NCI-H2029 treated with DMSO at 0.1 percent for 48 hours (cell line): ENCODE measurements at places on chromosomes 16 and 17.

DNA sequence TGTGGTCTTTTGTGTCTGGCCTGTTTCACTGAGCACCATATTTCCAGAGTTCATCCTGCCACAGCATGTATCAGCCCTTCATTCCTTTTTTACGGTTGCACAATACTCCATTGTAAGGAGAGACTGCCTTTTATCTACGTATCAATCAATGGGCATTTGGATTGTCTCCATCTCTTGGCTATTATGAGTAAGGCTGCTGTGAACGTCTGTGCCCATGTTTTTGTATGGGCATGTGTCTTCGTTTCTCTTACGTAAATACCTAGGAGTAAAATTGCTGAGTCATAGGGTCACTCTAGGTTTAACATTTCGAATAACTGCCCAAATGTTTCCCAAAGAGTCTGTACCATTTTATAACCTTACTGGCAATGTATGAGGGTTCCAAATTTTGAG lies 202.8 kb upstream of the FOXF1 start:
- DNase-seq = no peak

DNA sequence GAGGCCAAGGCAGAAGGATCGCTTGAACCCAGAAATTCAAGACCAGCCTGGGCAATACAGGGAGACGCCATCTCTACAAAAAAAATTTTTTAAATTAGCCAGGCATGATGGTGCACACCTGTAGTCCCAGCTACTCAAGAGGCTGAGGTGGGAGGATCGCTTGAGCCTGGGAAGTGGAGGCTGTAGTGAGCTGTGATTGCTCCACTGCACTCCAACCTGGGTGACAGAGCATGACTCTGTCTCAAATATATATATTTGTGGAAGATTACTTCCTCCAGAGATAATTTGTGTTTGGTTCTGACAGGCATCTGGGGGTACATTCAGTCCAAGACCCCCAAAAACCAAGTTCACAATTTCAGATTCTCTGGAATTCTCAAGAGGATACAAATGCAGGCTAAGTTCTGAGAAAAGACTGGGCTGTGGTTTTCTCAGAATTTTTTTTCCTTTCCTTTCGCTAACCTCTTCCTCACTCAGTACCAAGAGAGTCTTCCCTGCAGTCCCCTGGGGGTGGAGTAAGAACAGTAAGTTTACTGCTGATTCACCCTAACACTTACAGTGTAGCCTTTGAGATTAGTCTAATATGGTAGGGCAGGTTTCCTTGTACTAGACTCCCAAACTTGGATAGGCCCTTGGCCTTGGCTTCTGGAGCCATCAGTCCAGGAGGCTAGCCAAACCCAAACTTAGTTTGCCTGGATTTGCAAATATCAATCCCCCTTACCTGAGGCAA lies 15.1 kb downstream of the GSDMB start:
- no peak for DNase-seq

DNA sequence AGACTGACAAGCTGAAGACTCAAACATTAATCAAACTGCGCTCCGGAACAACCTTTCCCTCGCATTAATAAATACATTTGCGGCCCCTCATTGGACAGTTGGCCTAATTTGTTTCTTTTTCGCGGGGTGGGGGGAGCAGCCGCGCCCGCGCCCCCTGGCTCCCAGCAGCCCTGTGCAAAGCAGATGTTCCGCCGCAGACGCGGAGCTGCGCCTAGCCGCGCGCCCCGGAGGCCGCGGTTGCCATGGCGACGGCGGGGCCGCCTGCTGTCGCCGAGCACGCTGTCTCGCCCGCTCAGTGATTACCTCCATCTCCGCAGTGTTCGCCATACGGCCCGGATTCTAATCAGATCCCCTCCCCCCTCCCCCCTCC lies 25.5 kb downstream of the COPZ2 start:
- no peak for DNase-seq

DNA sequence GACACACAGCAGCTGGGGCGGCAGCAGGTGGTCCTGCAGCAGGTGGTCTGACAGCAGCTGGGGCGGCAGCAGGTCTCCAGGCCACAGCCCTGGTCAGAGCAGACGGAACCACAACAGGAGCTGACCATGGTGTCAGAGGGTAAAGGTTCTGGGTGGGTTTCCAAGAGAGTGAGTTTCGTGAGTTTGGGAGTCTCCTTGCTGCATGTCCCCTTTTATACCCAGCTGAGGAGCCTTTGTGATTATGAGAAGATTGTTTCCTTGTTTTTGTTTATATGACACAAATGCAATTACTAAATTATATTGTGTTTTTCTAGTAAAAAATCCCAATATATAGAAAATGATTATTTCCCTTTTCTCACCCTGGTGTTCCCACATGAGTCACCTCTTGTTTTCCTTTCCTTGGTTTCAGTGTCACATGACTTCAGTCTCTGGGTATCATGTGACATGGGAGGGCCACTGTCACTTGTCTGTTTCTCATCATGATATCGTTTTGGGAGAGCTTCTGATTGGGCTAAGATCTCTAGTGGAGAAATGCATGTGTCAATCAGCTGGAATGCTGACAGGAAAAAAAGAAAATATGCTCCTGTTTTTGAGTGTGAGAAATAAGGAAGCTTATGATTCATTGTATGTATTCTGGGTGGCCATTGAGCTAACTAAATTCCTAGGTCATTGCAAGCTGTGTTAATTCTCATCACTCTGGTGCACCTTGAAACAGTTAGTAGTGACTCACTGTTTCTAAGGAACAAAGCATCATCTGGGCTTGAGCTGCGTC lies at the start of gene KRTAP4-6:
KRTAP4-6 (minus strand) TSS at position 185 of the 772 bp plus-strand sequence; CDS start at position 128, 57 bp downstream.
- DNase-seq = no peak

DNA sequence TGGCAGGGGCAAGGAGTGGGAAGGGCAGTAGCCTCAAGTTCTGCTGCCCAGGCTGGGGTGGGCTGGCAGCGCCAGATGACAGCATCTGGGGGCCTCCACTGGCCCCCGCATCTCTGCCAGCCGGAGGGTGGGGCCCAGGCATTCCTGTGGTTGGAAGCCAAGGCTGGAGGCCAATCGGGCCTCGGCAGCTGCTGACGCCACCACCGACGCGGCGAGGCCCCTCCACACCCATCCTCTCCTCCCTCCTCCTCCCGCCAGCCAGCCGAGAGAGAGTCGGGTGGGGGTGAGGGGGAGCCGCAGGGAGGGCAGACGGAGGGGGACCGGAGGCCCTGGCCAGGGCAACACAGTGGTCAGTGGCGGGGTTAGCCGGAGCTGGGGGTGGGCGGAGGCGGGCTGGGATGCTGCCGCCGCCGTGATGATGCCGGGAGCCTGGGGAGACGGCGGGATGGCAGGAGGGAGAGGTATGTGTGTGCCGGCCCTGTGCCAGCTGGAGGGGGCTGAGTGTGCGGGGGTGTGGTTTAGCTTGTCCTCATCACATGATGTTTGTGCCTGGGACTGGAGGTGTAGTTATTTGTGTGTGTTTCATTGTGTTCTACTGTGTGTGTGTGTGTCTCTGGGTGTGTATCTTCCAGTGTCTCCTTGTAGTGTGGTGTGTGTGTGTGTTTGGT lies 36.6 kb downstream of the ARHGAP23 start:
- DNase-seq = no peak

DNA sequence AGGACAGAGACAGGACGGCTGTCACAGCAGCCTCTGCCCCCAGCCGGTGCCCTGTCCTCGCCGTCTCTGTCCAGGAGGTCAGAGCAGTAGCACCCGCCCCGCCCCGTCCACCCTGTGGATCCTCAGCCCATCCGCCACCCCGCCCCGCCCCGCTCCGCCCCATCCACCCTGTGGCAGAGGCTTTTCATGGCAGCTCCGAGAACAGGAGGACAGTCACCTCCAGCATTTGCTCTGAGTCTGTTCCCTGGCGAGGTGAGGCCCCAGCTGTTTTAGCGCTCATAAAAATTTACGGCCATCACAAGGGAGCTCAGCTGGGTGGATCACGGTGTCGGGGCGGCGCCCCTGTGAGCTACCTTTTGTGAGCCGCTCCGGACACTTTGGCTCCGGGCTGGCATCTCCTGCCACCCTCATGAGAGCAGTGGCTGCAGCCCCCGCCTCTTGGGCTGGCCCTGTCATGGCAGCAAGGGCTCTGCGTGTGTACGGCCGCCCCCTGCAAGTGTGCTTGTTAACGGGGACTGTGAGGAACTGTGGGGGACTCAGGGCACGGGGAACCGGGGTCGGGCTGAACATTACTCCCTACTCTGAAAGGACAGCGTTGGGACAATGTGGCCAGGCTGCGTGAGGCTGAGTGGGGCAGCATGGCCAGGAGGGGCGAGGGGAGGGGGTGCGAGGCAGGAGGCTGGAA lies 32.3 kb upstream of the GNG13 start:
- no peak for DNase-seq

GRCh38 chr17:4208238-4208637 lies 55.5 kb downstream of the ANKFY1 start:
- no peak for DNase-seq

DNA sequence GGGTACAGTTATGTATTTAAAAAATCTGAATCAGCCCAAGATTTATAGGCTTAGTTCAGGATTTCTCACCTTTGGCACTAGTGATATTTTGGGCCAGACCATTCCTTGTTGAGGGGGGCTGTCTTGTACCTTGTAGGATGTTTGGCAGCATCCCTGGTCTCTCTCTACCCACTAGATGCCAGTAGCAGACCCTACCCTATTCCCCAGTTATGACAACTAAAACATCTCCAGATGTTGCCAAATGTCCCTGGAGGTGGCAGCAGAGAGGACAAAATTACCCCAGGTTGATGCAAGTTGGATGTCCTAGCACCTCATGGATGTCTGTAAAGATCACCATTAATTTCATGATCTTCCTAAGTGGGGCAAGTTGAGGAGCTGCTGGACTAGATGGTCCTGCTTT lies 45.8 kb downstream of the SYT17 start:
- DNase-seq = no peak

DNA sequence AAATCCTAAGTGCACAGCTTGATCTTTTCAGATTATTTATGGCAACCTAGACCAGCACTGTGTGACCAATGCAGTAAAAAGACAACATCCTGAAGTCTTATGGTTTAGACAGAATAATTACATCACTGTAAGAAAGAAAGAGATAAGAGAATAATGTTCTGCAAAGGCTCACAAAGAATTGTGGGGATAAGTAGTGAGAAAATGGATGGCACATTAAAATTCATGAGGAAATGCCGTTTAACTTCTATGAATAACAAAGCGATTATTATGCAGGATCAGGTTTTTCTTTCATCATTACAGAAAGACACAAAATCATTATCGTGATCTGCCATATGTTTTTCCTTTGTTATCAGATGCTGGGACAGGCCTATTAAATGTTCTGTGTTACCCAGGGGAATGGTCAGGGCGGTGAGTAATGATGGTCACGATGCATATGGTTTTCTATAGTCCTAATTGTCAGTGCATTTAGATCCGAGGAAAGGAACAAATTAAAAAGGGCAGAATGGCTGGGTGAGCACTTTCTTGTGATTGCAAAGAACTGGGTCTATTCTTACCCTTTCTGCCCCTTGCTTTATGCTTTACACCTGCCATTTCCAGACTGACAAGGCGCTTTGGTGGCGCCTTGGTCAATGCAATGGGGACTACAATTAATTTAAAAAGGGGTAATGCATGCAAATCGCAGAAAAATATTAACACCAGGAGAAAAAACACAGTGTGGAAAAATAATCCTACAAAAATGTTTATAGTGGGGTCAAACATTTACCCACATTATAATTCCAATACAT lies 18.1 kb upstream of the DHX40 start:
- no peak for DNase-seq

DNA sequence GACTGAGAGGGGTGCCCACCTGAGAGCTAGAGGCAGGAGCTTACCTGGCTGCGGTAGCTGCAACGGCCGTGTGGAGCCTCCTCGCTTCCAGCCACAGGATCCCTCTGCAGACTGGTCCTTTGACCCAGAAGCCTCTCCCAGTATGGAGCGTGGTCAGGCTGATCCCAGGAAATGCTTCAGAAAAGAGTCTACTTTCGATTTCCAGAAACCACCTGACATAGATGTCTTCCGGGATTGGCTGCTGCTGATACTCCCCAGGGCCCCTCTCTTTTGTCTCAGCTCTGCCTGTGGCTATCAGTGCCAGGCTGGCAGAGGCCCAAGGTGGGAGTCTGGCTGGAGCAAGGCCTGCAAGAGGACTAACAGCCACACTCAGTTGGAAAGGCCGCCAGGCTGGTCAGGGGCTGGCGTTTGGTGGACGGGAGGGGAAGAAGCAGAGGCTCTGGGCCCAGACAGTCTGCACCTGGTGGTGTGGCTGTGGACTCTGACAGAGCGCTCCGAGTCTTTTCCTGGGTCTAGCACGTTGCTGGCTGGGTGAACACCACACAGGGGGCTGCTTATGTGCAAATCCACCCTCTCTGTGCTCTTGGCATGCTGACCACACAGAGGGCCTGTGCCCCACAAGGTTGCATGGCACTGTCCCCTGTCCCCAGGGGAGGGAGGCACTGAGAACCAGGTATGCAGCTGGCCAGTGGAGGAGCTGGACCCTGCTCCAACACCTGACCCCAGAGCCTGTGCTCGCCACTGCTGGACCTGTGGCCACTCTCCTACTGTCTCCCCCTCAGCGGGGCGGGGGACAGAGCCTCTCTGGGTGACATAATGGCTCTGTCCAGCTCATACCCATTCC lies at the start of gene LGALS3BP:
LGALS3BP (minus strand) TSS at position 144 of the 844 bp plus-strand sequence. CDS start 2,732 bp downstream, outside the sequence.
- peak; percentile 79 for DNase-seq

- DNase-seq = no peak
These were observed 49.5 kb downstream of the HLF start for GRCh38 chr17:55314061-55314783.

- no peak for DNase-seq
These were observed 17.3 kb upstream of the XYLT2 start for GRCh38 chr17:50328363-50329325.

DNA sequence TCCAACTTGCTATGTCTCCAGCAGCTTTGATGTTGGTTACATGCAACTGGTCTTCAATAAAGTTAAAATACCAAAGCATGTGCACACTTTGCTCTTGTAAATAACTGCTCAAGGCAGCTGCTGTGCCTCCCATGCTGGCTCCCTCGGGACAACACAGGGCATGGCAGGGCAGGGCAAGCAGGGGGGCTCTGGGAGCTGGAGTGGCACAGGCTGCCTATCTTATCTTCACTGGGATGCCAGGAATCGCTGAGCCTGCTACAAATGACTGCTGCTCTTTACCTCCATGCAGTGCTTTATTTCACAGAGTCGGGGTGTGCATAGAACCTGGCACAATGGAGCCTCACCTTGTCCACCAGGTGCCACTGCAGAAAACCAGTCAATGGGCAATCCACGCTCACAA lies 21.8 kb downstream of the PEMT start:
- no peak for DNase-seq

- no peak for DNase-seq
These were observed 11.8 kb downstream of the METTL9 start for GRCh38 chr16:21611198-21611555.

- no peak for DNase-seq
These were observed 75.7 kb downstream of the NXN start for GRCh38 chr17:903691-904481.

- DNase-seq = no peak
These were observed 7.4 kb downstream of the TMC6 start for GRCh38 chr17:78120971-78121800.

GRCh38 chr16:3793161-3793576 lies 75.8 kb upstream of the TRAP1 start:
- DNase-seq = no peak

DNA sequence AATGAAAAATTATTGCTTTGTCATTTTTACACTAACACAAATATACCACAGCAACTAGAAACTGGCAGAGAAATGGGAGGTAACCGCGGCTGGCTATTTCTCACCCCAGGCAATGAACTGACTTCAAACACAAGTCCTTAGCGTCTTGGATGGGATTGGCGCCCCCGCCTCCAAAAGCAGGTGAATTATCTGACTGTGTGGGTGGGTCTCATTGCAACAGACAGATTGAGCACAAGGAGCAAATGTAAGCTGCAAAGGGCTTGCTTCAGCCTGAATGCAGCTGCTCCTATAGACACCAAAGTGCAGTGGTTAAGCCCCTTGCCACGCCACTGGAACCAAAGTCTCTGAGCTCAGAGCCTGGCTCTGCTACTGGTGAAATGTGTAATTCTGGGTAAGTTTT lies 225.0 kb downstream of the XYLT1 start:
- no peak for DNase-seq

- no peak for DNase-seq
These were observed 7.4 kb upstream of the PSMC3IP start for GRCh38 chr17:42584880-42585279.
